ENCODE measurements at places on chromosomes 6 and 20.

GRCh38 chr20:16205507-16205906, 367.7 kb downstream of the KIF16B start:
- peak; percentile 45 for DNase-seq

DNA sequence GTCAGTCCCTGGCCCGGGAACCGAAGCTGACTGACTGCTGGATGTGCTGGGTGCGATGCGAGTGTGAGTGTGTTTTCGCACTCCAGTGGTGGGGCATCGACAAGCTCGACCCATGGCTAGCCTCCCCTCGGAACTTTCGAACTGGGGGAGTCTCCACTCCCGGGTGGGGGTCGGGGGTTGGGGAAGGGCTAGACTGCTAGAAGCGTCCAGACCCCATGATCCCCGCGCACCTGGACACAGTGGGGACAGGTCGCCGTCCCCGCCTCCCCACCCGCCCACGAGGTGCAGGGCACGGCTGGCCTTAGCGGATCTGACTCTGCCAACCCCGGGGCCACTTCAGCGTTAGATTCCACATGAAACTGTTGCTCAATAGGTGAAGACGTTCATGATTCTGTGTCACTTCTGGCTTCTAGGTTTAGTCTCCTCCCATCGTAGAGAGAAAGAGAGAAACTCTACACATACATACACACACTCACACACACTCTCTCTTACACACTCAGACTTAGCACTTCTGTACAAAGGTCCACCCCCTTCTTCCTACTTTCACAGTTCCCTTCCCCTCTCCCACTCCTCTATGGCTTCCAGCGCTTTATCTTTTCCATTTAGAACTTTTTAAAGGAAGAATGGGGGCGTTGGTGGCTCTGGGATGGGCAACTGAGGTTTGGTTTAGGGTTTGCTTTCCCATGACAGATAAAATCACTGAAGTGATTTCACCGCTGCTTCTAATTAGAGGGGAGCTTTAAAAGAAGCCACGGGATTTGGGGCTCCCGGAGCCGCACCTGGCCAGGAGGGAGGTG, 5.1 kb upstream of the TFAP2A start:
- no peak for DNase-seq

DNA sequence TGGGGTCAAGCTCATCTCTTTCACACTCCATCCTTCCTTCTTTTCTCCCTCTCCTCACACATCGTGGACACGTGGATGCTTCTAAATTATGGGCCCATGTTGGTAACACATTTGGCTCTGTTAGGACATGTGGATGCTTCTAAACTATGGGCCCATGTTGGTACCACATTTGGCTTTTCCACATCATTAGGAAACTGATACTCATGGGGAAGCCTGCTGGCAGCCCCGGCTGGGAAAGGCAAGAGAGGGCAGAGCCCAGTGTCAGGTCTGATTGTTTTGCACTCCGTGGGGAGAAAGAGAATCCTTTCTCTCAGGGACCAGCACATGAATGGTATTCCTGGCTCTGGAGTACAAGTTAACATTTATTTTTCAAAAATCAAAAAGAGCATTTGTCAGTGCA, 4.0 kb upstream of the CST1 start:
- DNase-seq, result no peak

- DNase-seq, result peak; percentile 95
These were observed 144.4 kb downstream of the PHACTR3 start for GRCh38 chr20:59748619-59749191.

GRCh38 chr20:33673410-33674293, 576 bp downstream of the NECAB3 start:
- DNase-seq, result no peak

DNA sequence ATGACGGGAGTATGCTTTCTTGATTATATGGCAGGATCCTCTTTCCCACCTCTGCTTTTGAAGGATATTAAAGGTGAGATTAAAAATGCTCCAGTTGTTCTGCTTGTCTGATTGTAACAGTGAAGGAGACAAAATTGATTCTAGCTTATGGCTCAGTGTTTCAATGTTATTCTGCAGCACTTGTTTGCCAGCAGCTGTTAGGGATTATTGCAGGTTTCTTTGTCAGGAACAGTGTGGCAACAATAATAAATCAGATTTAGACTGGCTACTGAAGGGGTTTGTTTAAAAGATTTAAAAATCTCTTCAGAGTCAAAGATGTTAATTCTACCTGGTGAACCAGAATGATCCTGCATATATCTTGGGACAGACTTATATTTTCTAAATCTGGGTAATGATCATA, 126.9 kb downstream of the LAMA2 start:
- DNase-seq, result no peak

DNA sequence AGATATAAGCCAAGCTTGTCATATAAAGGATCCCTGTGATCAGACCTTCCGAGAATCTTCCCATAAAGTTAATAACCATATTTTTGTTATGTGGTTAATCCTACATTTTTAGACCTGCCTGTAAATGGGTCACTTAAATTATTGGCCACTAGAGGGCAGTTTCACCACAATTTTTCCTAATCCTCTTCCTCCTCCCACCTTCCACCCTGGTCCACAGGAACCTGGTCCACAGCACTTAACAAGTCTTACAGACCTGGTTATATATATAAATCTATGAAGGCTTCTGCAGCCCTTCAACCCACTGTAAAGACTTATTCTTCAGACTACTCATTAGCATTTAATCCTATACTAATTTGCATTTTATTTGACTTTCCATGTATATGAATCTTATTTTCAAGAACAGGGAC, 28.3 kb downstream of the MRS2 start:
- DNase-seq, result peak; percentile 43
